ENCODE measurements at places on chromosomes 6 and 20.
A peak's percentile ranks its signal among the peaks of the same experiment; 100 is the strongest.

GRCh38 chr6:4370066-4370465 is 234.7 kb upstream of the ECI2 start:
- DNase-seq, result no peak

GRCh38 chr20:51624157-51624731 is 81.7 kb upstream of the NFATC2 start:
- DNase-seq, result peak; percentile 68

GRCh38 chr6:90663873-90664272 is 77.0 kb upstream of the MAP3K7 start:
- no peak for DNase-seq

DNA sequence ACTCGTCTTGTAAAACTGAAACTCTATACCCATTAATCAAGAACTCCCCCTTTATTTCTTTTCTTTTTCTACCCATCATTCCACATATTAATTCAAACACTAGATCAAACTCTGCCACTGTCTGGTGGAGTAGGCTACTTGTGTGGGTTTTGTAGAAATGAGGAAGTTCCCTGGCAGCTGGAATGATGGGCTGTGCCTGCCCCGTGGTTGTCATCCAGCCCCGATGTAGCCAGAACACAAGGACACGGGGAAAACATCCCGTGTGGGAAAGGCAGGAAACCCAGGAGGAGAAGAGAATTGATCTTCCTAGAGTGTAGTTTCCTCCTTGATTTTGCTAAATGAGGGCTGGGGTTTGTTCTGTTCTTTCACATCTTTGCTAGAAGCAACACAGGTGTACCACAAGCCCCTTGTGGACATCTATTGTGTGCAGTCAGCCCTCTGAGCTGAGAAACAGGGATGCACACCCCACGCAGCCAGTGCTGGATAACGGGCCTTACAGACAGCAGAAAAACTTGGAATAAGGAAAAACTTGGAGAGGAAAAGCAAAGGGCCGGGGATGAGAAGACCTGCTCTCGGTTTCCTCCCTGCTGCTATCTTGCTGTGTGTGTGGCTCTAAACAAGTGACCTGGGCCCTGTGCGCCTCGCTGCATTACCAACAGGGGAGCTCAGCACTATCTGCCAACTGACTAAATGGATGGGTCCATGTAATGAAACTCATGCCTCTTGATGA is 88.0 kb downstream of the SCML4 start:
- no peak for DNase-seq

DNA sequence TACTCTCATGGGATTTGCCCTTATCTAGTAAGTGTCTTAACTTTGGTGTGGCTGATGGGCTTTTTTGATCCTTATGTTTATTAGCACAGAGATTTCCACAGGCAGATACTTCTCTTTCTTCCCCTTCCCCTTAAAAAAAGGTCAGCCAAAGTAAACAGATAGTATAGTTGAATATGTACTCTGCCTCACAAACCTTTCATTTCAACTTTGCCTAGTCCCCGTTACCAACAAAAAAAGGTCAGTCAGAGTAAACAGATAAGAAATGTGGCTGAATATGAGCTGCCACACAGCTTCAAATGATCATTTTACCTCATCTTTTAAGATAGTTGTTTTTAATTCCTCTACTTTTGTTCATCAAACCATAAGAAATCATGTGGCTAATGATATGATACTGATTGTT is 34.1 kb upstream of the SLC35D3 start:
- no peak for DNase-seq

GRCh38 chr6:118705544-118706491 is 54.4 kb upstream of the CEP85L start:
- peak; percentile 23 for DNase-seq

Measured in hindlimb muscle (tissue), 1 donor.